Activated CD4-positive, alpha-beta T cell treated with anti-CD3 and anti-CD28 coated beads for 1 hour (primary cell): ENCODE measurements at places on chromosomes 7 and 10.

DNA sequence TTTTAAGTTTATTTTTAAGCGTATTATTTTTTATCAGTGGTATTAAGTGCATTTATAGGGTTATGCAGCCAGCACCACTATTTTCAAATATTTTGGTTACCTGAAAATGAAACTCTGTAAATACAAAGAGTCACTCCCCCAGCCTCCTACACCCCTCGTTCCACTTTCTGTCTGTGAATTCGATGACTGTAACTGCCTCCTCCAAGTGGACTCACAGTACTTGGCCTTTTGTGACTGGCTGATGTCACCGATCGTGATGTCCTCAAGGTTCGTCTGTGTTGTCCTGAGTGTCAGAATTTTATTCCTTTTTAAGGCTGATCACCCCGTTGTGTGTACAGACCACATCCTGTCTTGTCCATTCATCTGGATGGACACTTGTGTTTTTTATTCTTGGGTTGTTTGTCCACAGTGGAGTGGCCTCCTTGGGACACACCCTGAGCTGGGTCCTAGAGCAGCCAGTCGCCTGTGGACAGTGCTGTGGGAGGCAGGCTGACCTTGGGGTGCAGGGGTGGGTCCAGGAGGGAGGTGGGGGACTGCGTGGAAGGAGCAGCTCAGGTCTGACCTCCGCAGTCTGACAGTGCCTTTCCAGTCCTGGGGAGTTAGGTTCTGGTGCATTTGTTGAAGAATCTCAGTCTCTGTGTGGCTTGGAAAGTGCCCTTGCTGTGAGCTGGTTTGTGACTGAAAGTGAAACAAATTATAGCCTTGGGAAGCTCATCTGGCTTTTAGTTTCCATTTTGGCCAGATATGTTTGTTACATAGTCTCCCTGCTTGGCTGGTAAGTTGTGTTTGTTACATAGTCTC, 6.9 kb downstream of the MTG1 start:
- no peak for DNase-seq

- DNase-seq, result no peak
Measured at GRCh38 chr10:14843327-14843988, 5.4 kb downstream of the HSPA14 start.

GRCh38 chr7:71735961-71736556, 604.1 kb downstream of the GALNT17 start:
- DNase-seq, result no peak

DNA sequence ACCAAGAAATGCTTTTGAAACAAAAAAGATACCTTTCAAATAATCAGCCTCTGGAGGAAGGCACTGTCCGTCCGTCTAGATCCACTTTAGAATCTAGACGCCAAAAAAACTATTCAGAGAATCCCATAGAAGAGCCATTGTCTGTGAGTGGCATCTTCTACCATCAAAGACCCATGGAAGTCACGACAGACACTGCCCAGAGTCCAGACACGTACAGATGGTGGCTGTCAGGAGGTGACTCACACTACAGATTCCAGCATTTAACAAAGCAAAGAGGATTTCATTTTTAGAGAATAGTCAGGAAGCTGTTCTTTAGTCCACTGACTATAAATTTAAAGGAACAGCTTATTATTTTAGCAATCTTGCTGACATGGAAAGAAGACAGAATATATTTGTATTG, 11.7 kb downstream of the C1QL3 start:
- DNase-seq, result no peak

- no peak for DNase-seq
Measured at GRCh38 chr10:59803714-59804113, 50.5 kb upstream of the MRLN start.

- DNase-seq, result no peak
Measured at GRCh38 chr7:121107923-121108498, 119.5 kb downstream of the CPED1 start.

DNA sequence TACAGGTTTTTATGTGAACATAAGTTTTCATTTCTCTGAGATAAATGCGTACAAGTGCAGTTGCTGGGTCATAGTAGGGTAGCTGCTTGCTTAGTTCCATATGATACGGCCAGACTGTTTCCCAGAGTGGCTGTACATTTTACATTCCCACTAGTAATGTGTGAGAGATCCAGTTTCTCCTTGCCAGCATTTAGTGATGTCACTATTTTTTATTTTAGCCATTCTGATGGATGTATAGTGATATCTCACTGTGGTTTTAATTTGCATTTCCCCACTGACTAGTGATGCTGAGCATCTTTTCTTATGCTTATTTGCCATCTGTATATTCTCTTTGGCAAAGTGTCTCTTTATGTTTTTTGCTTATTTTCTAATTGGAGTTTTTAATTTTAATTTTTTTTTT, 4.2 kb downstream of the ZMIZ2 start:
- no peak for DNase-seq

- DNase-seq, result no peak
Measured at GRCh38 chr7:128102490-128103291, 71.5 kb upstream of the LRRC4 start.

DNA sequence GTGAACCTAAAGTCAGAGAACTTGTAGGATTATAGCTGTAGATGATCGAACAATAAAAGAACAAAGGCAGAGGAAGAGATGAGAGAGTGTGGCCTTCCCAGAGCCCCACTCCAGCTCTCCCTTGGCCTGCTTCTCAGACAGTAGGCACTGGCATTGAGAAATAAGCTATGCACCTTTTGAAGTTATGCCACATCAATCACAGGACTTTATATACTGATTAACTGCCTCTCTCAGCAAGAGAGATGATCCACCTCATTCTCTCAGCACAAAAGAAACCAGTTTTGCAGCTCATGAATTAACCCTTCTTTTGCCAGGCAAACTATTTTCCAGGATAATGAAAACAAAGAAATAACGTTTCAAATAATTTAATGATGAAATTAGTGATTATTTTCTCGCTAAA, 22.0 kb upstream of the CTTNBP2 start:
- DNase-seq, result no peak

DNA sequence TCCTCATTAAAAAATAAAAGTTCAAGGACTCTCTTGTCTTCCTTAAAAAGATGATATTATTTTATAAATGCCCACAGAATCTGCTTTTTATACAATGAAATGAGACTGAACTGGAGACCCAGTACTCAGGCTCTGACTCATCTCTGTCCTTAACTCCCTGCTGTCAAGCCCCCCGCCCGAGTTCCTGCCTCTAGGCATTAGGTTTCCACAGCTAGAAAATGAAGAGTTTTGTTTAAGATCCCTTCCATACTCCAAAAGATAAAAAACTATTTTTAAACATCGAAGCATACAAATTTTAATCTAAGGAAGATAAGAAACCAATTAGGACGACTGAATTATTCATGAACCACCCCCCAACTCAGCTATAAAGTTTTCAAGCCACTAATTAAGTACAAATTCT, 97.7 kb upstream of the FEZF1 start:
- no peak for DNase-seq

- DNase-seq, result no peak
Measured at GRCh38 chr7:121020249-121020988, 31.9 kb downstream of the CPED1 start.
